Activated CD8-positive, alpha-beta T cell treated with anti-CD3 and anti-CD28 coated beads for 36 hours (primary cell): ENCODE measurements at places on chromosomes 7 and 10. TPM values are rescaled to one million over a fixed set of nuclear protein-coding genes. Genes with fewer than 3 reads are reported as not detected.

GRCh38 chr7:55884321-55884720, 2.9 kb upstream of the ZNF713 start:
- no peak for DNase-seq

GRCh38 chr10:14820775-14821154, 17.1 kb downstream of the CDNF start:
- DNase-seq: no peak

- no peak for DNase-seq
Observed at GRCh38 chr7:130473876-130474275, 18.0 kb upstream of the MEST start.

DNA sequence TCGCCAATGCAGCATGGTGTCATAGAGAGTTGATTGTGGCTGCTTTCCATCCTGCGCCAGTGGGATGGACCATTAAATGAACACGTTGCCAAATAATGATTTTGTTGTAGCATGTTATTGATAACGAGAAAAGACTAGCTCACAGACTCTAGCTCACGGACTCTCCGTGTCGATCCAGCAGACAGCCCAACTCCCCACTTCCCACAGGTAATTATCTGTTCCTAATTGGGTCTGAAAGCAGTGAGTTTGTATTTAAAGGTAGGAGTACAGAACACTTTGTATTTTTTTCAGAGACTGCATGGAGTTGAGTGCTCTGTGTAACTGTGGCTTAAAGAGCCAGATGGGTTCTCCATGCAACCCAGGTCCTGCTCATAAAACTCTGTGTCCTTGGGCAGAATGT, 1250.5 kb downstream of the TYW1 start:
- DNase-seq: no peak

GRCh38 chr7:41809940-41810576, 107.2 kb upstream of the INHBA start:
- DNase-seq: no peak

The LEP gene
- total RNA-seq: not detected

DNA sequence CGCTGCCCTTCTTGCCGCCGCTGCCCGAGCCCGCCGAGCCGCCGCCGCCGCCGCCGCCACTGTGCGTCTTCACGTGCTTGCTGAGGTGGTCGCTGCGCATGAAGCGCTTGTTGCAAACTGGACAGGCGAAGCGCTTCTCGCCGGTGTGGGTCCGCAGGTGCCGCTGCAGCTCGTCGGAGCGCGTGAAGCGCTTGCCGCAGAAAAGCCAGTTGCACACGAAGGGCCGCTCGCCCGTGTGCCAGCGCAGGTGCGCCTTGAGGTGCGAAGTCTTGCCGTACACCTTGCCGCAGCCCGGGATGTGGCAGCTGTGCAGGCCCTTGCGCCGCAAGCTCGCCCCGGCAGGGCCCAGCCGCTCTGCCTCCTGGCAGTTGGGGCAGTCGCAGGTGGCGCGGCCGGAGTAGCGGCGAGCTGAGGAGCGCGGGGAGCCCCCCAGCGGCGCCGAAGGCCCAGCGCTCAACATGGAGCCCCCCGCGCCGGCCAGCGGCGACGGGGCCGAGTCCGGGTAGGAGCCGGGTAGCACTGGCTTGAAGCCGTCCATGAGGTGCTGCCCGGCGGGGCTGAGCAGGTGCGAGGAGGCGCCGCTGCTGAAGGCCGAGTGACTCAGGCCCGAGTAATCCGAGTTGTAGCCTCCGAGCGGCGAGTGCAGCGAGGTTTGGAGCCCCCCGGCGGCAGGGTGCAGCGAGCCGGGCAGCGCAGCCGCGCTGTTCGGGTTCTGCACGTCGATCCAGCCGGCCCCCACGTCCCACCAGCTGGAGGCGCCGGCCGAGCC, 2.1 kb downstream of the SP8 start:
- peak; percentile 10 for DNase-seq

DNA sequence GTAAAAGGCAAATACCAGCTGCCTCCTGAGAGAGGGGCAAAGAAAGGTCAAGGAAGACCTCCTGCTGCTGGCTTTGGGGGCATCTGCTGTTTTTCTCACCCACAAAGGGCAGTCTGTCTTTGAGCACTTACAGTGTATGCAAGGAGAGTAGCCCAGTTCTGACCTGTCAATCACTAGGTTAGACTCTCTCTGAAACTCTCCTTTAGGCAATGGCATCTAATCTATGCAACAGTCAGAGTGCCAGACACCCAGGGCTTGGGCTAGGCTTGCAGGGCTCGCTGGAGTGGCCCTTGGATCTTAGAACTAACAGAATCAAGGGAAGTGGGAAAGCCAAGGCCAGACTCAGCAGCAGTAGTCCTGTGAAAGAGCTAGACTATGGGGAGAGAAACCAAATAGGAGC, 522.9 kb downstream of the NRG3 start:
- no peak for DNase-seq

GRCh38 chr7:56083150-56083785, 9.5 kb downstream of the PHKG1 start:
- DNase-seq: no peak

The DEPP1 gene
- total RNA-seq: 0.27 TPM
